Right kidney (tissue), 9 donors: ENCODE measurements at places on chromosomes 16 and 17.

GRCh38 chr17:80891397-80892018 lies 100.1 kb upstream of the CHMP6 start:
- no peak for DNase-seq

DNA sequence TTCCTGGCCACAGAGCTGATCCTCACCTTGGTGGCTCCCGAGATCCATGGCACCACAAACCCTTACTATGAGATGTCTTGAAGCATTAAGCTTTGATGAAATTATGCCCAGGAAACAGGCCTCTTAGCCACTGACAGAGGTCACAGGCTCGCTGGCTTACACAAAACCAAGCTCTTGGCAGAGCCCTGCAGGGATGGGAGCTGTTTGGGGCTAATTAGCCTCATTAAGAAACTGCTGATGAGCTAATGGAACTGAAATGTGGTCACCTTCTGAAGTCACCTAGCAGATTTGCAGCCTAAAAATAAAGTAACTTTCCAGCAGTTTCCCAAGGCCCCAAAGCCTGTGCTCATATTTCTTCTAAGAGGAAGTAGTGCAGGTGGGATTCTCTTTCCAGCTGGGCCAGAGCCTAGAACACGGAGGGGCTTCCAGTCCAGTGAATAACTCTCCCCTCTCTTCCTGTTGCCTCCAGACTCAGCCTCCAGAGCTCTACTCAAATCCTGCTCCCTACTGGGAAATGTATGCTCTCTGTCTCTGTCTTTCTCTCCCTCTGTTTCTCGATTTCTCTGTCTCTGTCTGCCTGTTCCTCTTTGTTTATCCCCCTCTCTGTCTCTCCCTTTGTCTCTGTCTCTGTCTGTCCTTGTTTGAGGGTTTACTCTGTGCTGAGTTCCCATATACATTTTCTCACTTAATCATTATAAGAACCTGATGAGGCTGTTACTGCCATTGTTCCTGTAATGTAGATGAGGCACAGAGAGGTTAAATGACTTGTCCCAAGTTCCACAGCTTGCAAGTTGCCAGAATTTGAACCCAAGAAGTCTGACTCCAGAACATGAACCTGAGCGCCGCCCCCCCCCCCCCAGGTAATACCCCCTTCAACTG lies 338.9 kb downstream of the CA10 start:
- no peak for DNase-seq

DNA sequence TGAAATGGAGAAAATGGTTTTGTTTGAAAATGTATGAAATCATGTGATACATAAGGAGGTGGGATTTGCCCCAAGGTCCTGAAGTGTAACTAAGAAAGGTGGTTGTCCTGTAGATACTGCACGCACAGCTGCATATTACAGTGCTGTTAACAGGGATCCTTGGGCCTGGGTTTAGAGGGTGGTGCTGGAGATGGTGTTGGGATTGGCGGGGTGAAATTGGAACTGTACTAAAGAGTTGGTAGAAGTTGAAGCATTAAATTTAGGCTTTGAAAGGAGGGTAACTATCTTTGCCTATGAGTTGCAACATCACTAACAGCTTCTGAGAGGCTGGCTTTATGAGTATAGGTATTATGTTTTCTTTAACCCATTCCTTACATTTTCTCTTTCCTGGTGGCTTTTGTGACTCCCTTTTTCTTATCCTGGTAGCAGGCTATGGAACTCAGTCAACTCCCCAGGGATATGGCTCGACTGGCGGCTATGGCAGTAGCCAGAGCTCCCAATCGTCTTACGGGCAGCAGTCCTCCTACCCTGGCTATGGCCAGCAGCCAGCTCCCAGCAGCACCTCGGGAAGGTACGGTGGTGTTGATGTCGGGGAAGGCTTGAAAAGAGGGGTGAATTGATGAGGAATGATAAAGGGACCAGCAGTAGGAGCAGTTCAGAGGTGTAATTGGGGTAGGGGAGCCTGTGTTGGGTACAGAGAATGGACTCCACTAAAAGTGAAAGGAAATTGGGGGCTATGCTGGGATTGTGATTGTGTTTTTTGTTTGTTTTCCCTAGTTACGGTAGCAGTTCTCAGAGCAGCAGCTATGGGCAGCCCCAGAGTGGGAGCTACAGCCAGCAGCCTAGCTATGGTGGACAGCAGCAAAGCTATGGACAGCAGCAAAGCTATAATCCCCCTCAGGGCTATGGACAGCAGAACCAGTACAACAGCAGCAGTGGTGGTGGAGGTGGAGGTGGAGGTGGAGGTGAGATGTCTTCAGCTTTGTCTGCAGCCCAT lies 3.8 kb downstream of the FUS start:
- no peak for DNase-seq

- no peak for DNase-seq
Observed at GRCh38 chr16:71383054-71383773, 24.7 kb downstream of the CALB2 start.

GRCh38 chr16:81752225-81752875 lies 26.7 kb upstream of the PLCG2 start:
- DNase-seq, result no peak

GRCh38 chr17:72681844-72682243 lies 410.6 kb downstream of the SLC39A11 start:
- DNase-seq, result no peak

DNA sequence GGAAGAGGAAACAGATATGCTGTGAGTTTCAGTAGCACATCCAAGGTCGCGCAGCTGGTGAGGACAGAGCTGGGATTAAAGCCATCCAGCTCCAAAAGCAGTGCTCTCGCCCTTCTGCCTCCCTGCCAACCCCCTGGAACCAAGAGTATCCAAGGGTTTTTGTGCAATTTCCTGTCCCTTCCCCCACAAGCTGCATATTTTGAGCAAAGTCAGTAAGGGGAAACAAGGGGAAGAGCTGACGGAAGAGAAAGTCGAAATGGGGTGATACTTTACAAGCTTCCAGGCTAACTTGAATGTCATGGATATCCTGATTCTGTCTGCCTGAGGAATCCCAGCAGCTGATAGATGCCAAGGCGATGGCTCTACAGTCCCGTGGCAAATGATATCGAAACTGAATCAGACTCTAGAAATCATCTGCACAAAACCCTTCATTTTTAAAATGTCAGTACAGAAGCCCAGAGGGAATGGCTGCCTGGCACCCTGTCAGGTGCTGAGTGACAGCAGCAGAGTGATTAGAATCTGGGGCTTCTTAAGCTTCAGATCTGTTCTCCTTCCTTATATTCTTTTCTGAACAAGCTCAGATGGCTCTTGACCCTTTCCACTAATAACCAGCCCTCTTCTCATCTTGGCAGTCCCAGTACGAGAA lies 42.9 kb upstream of the TEKT3 start:
- no peak for DNase-seq

GRCh38 chr16:72241008-72241407 lies 69.1 kb upstream of the PMFBP1 start:
- no peak for DNase-seq

- DNase-seq, result no peak
Observed at GRCh38 chr17:71127416-71127815, 958.1 kb downstream of the KCNJ2 start.

GRCh38 chr16:48574140-48574539 lies 35.8 kb downstream of the N4BP1 start:
- no peak for DNase-seq

DNA sequence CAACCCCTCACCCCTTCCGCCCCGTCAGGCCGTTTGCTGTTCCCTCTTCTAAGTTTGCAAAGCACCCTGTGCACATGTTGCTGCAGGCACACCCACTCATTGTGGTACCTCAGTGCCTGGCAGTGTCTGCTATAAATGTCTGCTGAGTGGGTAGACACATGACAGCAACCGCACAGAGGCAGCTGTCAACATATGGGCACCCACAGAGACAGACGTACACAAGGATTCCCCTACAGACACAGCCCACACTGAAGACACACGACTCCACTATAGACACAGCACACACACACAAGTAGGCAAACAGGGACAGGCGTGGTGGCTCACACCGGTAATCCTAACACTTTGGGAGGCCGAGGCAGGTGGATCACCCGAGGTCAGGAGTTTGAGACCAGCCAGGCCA lies 17.8 kb upstream of the CRK start:
- DNase-seq, result no peak

DNA sequence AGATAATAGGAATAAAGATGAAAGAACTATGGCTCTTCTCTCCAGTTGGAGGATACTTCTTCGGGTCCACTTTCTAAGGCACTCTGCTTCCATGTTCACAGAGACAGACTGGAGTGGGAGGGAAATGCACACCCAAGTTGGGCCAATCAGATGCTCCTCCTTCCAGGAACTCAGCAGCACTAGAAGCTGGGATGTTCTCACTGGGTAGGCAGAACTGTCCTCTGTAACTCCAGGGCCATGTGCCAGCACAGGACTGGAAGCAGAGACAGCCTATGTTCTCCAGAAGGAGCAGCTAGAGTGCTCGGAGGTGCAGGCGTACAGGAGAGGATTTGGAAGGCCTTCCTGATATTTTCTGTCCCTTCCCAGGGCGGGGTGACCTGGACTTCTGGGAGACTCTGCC lies 49.9 kb upstream of the SREBF1 start:
- no peak for DNase-seq
